Amniotic stem cell (primary cell): ENCODE measurements at places on chromosomes 3 and 15.
A peak's percentile ranks its signal among the peaks of the same experiment; 100 is the strongest.

- no peak for DNase-seq
Observed at GRCh38 chr3:15023249-15023648, 41.9 kb downstream of the MRPS25 start.

GRCh38 chr15:64688770-64689169 is 86.6 kb downstream of the RBPMS2 start:
- no peak for DNase-seq

DNA sequence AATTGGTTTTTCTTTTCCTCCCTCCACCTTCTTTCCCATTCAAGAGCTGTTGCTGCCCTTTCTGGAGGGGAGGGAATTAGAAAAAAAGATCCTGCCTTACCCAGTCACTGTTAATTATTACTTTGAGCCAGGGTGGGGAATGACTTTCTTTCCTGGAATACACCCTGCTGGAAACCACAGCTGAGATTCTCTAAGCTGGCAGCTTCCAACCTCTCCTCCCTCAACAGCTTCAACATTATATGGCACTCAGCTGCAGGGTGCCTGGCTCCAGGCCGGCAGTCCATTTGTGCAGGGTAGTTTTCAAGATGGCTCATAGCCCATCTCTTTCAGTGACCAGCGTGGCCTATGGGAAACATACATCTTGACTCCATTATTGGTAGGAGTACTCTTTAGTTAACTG is 105.8 kb downstream of the UBE3A start:
- DNase-seq: no peak

GRCh38 chr3:150080058-150080730 is 109.5 kb upstream of the PFN2 start:
- no peak for DNase-seq

- no peak for DNase-seq
Observed at GRCh38 chr3:68408626-68409025, 523.7 kb downstream of the TAFA4 start.

- DNase-seq: no peak
Observed at GRCh38 chr3:189632242-189632641, 1.1 kb downstream of the TP63 start.

DNA sequence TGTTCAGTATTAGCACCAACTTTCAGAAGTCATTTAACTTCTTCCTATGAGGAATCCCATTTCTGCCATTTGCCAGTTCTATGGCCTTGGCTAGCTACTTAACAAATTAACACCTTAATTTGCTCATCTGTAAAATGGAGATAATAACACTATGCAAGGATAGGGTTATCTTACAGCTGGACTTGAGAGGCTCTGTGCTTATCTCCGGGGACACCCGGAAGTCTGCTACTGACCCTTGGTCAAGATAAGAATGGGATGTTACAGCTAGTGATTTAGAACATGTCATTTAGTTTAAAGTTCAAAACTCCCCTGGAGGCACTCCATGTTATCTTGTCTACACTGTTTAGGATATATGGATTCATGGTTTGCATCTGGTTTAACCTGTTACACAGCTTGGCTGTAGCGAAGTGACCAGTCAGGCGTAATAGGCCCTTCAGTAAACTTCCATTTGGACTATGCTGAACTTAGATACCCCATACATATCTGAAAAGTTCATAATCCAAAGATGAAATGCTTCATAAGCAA is 156.0 kb upstream of the CD96 start:
- no peak for DNase-seq

DNA sequence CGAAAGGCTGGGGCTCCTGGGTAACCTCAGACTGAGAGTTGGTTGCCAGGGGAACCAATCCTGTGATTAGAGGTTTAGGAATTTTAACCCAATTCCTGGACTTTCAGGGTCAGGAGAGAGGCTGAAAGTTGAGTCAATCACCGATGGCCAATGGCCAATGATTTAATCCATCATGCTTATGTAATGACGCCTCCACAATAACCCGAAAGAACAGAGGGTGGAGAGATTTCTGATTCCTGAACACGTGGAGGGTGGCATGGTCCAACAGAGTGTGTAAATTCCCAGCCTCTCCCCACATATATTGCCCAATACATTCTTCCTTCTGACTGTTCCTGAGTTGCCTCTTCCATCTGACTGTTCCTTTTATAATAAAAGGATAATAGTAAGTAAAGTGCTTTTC is 137.2 kb upstream of the CBLB start:
- DNase-seq: no peak

GRCh38 chr3:34106879-34107278 is 308.4 kb downstream of the PDCD6IP start:
- DNase-seq: no peak

GRCh38 chr3:136703429-136703828 is 48.7 kb downstream of the STAG1 start:
- no peak for DNase-seq

- DNase-seq: no peak
Observed at GRCh38 chr3:40464339-40465110, 7.4 kb downstream of the RPL14 start.

- no peak for DNase-seq
Observed at GRCh38 chr15:29695489-29696167, 126.6 kb downstream of the TJP1 start.

DNA sequence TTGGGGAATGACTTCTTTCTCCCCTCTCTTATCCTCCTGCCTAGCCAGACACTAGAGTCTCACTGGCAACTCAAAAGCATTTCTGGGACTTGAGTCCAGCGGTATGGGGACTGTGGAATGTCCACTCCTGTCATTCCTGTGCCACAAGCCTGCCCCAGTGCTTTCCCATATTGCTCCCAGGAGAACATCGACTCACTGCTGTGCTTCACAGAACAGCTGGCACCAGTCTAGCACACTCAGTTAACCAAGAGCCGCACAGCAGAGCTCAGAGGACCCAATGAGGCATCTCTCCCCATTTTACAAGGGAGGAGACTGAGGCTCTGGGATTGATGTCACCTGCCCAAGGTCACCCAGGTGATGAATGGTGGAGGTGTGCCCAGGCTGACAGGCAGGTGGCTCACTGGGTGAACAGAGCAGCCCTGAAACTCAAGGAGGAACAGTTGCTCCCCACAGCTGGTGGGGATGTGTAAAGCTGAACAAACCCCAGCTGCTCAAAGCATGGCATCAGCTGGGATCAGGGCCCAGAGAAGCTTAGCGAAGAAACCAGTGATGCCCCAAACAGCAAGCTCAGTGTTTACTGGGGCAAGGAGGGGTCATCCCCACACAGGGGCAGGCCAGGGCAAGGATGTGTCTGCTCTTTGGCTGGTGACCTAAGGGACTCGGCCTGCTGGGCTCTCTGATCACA is 35.4 kb upstream of the DUSP7 start:
- DNase-seq: no peak

DNA sequence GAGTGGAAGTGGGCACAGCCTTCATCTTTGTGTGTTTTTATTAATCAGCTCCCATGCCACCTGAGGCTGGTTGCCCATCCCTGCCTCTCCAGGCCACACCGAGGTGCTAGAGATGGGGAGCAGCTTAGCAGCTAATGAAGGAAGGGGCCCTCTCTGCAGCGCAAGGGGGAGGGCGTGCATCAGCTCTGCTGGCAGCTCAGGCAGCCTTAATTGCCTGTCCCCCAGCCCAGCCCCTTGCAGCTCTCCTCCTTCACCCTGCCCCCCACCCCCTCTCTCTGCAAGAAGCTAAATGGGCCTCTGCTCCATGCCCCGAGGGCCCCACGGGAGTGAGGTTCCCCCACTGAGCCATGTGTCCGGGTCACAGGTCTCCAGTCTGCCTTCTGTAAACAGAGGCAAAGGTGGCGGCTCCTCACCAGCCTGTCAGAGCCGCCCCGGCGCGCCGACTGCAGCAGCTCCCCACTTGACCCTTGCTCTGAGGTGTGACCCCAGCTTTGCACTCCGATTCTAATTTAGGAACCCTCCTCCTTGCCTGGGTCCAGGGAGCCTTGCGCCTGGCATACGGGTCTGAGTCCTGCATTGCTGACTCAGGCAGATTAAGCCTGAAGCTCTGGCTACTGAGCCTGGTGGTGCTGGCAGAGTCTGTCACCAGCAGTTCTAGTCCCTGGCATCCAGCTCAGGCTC is 27.9 kb upstream of the NTRK3 start:
- no peak for DNase-seq

- no peak for DNase-seq
Observed at GRCh38 chr3:175356899-175357324, 497.8 kb downstream of the NAALADL2 start.

GRCh38 chr3:171994646-171995428 is 44.5 kb upstream of the FNDC3B start:
- peak; percentile 61 for DNase-seq
